HT1080 (cell line): ENCODE measurements at places on chromosomes 13 and 19. TPM values are rescaled to one million over a fixed set of nuclear protein-coding genes. Genes with fewer than 3 reads are reported as not detected.

Gene SYT5
- not detected in 2 replicates for total RNA-seq

Gene APOE
- total RNA-seq: 1.4 and 1.9 TPM in 2 replicates

Gene FFAR3
- total RNA-seq: 0.11 TPM in 1 of 2 replicates, not detected in the other

Gene SRRM5
- 0.03 TPM in 1 of 2 replicates, not detected in the other for total RNA-seq

Gene SIGLEC5
- total RNA-seq: not detected in 2 replicates

Gene PSG2
- not detected in 2 replicates for total RNA-seq

Gene VSTM2B
- not detected in 2 replicates for total RNA-seq

Gene C3
- total RNA-seq: 0.07 and 0.14 TPM in 2 replicates

Gene IGFL3
- 1.7 and 1.9 TPM in 2 replicates for total RNA-seq

Gene RPS5
- 3,183 and 4,090 TPM in 2 replicates for total RNA-seq

Gene SPART
- 52.0 and 72.2 TPM in 2 replicates for total RNA-seq

Gene ZNF559
- total RNA-seq: 7.6 and 8.4 TPM in 2 replicates

Gene CLDN10
- total RNA-seq: not detected in 2 replicates

Gene RNF113B
- not detected in 2 replicates for total RNA-seq

Gene RXFP2
- total RNA-seq: not detected in 2 replicates

Gene ZNF726
- 8.7 and 8.8 TPM in 2 replicates for total RNA-seq

Gene FOXO1
- total RNA-seq: 1.6 and 2.0 TPM in 2 replicates

Gene COX7A1
- not detected in 2 replicates for total RNA-seq

Gene LYPD3
- total RNA-seq: not detected in 2 replicates

Gene ZNF844
- 0.02 TPM in 1 of 2 replicates, not detected in the other for total RNA-seq

Gene ICAM5
- 0.17 and 0.31 TPM in 2 replicates for total RNA-seq

Gene STOML3
- total RNA-seq: not detected in 2 replicates

Gene ZNF345
- 1.4 and 1.9 TPM in 2 replicates for total RNA-seq
